ENCODE measurements at places on chromosomes 5 and 9. TPM values are rescaled to one million over a fixed set of nuclear protein-coding genes. Genes with fewer than 3 reads are reported as not detected.

- DNase-seq, result no peak
These were observed 75.0 kb upstream of the XPA start for GRCh38 chr9:97772145-97772544.

DNA sequence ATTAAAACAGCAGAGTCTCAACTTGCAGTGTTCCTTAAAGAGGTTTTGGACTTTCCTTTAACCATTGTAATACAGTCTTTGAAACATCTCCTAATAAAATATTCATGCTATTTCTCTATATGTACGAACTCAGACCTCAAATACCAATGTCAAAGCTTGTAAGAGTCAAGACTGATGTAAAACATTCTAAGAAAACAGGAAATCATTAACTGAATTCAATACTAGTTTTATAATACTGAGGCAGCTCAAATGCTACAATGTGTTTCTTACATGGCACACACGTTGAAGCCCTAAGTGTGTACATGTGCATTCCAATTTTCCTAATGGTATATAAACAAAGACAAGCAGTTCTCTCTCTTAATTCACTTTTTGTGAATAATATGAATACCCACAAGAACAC is 11.6 kb downstream of the PSIP1 start:
- DNase-seq, result no peak

DNA sequence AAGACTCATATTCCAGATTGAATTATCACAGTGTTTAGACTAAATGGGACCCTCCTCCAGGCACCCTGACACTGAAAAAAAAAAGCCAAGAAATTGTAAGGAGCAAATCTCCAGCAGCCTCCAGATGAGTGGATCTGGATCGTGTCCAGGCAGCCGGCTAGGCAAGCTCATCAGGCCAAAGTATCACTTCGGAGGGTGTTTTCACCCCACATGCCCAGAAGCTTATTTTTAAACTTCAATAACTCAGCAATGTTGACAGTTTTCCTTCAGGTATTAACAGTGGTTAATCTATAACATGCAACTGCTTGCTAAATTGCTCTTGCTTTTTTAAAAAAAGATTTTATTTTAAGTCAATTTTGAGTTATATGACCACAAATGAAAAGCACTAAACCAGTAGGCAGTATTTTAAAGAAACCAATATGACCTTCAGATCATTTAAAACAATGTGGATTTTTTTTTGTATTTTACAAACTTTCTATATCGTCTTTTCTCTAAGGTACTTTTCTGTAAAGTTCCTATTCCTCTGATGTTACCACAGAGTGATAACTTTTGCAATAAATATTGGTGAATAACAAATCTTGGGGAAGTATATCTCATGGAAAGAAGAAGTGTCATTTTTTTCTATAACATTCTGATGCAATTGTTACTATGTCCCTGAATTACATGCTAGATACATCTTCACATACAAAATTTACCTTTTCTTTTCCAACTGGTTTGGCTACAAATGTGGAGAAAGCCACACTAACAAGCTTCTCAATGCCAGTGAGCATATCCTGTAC is 30.7 kb downstream of the ACOT12 start:
- no peak for DNase-seq

DNA sequence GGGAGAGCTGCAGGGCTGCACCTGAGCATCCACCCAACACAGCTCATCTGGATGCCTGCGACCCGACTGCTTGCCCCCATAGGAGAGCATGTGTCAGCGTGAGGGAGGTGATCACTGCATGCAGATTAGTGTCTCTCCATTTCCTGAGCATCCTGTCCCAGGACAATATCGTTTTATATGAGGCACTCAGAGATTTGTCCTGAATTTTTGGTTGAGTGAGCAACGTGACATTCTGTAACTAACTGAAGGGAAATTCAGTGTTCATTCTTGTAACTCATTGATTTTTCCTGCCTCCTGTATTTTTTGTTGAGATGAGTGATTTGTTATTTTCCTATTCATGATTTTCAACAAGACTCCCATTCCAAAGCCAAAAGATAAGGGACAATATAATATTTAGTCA is 20.7 kb upstream of the ANKRD34B start:
- no peak for DNase-seq

MYMK gene
- not detected for total RNA-seq

PCDHGA4 gene
- 2.1 TPM for total RNA-seq

WNK2 gene
- 58.8 TPM for total RNA-seq

PCDHB8 gene
- 0.64 TPM for total RNA-seq
